NCI-H1105 (cell line): ENCODE measurements at places on chromosomes 12 and 14.

GRCh38 chr14:71103662-71104484 lies 196.6 kb downstream of the PCNX1 start:
- DNase-seq: peak; percentile 46

DNA sequence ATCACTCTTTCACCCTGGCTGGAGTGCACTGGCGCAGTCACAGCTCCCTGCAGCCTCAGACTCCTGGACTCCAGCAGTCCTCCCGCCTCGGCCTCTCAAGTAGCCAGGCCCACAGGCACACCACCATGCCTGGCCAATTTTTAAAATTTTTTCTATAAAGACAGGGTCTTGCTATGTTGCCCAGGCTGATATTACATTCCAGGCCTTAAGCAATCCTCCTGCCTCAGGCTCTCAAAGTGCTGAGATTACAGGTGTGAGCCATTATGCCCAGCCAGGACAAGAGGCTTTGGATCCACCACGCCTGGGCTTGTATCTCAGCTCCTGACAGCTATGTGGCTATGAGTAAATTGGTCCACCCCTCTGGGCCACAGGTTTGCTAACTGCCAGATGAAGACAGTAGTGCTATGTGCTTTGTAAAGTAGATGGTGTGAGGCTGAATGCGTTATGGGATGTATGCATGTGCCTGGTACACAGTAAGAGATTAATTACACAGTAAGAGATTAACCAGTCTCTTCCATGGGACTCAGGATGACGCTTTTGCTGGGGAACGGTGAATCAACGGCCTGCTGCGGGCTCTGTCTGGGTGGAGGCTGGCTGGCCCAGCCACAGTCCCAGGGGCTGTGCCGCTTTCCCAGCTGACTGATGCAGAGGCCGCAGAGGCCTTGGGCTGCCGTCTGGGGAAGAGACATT lies 53.3 kb upstream of the NCOR2 start:
- DNase-seq: no peak

DNA sequence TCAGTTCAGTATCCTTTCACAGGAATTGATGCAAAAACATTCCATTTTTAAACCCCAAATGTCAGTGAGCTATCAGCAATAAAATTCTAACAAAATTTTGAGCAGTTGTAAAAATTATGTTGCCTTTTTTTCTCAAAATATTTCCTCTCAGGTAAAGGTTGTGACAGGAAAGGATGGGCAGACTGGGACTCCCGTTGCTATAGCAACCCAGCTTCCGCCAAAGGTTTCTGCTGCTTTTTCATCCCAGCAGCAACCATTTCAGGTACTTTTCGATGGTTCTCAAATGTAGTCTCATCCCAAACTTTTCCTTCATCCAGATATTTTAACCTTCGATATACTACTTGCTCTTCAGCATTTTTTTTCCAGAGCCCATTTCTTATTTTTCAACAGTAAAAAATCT lies 13.6 kb downstream of the EP400 start:
- DNase-seq: no peak

- no peak for DNase-seq
These were observed 25.8 kb upstream of the NUDT14 start for GRCh38 chr14:105206873-105207272.

DNA sequence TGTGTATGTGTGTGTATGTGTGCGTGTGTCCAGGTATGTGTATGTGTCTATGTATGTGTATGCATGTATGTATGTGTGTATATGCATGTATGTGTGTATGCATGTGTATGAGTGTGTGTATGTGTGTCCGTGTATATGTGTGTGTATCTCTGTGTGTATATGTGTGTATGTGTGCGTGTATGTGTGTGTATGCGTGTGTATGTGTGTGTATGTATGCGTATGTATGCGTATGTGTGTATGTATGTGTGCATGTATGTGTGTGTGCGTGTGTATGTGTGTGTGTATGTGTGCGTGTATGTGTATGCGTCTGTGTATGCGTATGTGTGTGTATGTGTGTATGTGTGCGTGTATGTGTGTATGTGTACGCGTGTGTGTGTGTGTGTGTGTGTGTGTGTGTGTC lies 31.6 kb downstream of the CHST11 start:
- DNase-seq: no peak

- DNase-seq: no peak
These were observed 41.3 kb upstream of the TMTC2 start for GRCh38 chr12:82645414-82645813.

DNA sequence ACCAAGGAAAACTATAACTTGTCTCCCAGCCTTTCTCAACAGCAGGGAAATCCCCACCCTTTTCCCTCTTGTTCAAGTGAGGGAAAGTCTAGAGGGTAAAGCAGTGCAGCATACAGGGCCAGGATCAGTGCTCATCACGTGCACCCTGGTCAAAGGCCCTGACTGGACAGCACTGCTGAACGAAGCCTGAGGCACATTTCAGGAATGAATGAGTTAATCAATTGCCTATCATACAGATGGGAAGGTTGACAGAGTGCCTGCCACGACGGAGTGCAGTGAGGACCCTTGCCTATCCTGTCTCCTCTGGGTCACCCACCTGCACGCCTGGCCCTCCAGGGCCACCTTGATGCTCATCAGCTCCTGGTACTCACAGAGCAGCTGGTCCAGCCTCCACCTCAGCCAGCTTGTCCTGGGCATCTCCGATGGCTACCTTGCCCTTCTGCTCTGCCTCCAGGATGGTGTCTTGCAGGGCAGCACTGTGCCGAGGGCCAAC lies 11.7 kb upstream of the KRT73 start:
- DNase-seq: no peak

GRCh38 chr12:99004799-99005466 lies 359.8 kb downstream of the APAF1 start:
- DNase-seq: no peak

GRCh38 chr14:21702316-21702715 lies 28.7 kb upstream of the OR4E1 start:
- DNase-seq: no peak

DNA sequence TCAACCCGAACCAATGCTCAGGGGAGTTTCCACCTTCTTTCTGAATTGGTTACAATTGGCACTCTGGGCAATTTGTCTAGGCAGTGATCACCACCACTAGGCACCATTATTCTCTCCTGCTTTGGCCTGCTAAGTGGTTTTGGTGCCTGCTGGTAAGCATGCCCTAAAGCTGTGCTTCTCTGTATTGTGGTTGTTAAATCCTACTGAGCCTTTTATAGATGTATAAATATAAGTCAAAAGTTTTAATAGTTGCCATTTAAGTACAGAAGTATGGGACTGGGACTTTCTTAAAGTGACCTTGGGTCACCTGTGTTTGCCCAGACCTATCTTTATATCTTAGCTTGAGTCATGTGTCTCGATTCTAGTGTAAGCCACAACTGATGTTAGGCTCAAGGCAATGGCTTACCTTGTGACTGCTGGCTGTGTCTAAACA lies 475.9 kb downstream of the SLC16A7 start:
- no peak for DNase-seq

DNA sequence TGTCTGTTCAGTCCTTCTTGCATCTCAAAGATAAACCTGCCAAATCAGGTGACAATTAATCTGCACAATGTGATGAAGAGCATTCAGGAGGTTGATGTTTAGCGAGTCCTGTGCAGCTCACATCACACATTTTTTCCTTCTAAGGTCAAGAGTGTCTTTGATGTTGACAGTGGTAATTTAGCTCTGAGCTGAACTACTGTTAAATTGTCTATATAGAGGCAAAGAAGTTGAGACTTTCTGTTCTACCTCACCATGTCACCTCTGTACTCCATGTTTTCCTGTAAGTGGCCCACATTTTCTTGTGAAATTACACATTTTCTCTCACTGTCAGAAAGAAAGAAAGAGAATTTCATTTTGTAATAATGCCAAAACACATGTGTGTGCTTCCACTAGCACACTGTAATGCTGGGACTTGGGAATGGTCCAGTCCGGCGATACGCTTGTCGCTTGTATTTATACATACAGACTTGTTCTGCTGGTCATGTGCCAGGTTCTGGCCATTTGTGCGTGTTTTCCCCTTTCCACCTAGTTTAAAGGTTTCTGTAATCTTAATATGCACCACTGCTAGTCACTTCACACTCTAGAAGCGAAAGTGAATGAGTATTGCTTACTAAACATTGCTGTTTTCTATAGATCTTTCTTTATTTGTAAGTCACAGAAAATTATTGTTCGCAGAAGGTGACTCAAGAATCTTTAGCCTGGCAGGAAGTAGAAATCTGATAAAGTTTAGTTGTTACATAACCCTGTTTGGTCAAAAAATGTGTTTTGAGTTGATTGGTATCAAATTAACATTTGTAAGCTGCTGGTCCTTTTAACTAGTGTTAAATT lies 328.9 kb downstream of the TMTC2 start:
- no peak for DNase-seq

GRCh38 chr14:26444822-26445221 lies 153.0 kb downstream of the NOVA1 start:
- DNase-seq: no peak

- DNase-seq: no peak
These were observed 76.1 kb downstream of the RBM19 start for GRCh38 chr12:113889891-113890581.
